ENCODE measurements at places on chromosomes 12 and 14.
A peak's percentile ranks its signal among the peaks of the same experiment; 100 is the strongest.

GRCh38 chr12:126899926-126900792, 1366.8 kb upstream of the TMEM132C start:
- DNase-seq: no peak

GRCh38 chr12:48510111-48510510, 15.3 kb upstream of the OR8S1 start:
- DNase-seq: no peak

DNA sequence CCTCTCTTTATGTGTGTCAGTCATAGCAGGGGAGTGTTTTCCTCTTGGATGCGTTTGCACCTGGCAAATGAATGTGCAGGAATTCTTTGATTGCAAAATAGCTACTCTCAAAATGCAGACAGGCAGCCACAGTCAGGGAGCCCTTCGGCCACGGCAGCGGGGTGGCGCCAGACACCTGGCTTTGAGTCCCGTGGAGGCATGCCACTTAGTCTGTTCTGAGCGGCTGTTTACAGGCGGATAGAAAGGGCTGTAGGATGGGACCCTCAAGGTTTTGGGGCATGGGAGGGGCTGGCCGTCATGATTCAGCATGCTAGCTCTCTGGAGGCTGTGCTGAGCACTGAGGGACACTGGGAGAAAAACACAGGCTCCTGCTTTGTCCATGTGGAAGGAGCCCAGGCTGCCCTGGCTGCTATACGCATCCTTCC, 117.1 kb downstream of the SLC25A47 start:
- peak; percentile 15 for DNase-seq

DNA sequence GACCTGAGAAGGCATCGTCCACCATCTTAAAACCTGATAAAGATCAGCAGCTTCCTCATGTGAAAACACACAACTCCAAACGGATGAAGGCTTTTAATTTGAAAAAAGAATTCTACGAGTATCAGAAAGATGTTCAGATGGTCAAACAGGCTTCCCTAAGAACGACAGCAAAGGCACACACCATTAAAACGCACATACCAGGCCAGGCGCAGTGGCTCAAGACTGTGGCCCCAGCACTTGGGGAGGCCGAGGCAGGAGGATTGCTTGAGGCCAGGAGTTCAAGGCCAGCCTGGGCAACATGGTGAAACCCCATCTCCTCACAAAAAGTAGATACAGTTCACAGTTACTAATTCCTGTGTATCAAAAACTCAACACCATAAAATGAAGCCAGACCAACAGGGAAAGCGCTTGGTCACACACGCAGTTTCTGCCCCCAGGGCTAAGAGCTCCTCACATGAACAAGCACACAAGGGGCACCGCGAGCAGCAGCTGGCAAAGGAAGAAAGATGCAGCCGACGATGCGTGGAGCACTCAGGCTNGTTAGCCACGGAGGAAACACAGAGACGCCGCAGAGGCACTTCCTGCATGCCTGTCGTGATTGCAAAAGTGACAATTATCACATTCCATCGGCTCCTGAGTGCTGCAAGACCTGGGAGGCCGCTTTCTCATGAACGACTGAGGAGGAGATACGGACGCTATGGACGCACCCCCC, 78.0 kb downstream of the NOC4L start:
- DNase-seq: peak; percentile 45

DNA sequence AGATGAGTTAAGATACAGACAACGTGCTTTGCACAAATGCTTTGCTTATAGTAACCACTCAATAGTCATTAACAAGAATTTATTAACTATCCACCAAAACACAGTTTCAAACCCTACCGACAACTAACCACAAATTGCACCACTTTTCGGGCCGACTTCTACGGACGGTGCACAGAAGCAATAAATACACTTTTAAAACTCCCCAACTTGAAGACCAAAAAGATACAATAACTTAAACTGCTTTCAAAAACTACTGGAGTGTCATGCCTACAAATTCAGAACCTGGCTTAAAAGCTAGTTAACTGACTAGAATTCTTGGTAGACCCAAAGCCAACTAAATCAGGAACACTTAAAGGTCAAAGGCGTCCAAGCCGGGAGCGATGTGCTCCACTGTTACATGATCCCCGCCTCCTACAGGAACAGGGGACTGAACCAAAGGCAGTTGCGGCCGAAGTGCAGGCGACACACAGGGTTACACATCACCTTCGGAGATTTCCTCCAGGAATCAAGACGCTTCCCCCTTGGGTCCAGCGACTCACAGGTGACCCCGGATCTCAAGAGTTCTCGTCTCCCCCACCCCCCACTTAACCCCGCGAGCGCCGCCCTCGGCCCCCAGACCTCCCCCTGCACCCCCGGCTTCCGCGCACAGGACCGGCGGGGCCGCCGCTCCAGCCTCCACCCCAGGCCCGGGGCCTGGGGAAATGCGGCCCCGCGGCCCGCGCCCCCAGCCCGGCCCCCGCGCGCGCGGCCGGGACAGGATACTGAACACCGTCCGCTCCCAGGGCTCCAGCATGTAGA, 507 bp downstream of the SPTSSA start:
- peak; percentile 6 for DNase-seq

GRCh38 chr14:61575551-61576150, 119.7 kb upstream of the HIF1A start:
- no peak for DNase-seq

Measured in central memory CD4-positive, alpha-beta T cell (primary cell).